Caudate nucleus (tissue), 63 donors: ENCODE measurements at places on chromosomes 2 and 18.

- DNase-seq: no peak
These were observed 103.7 kb upstream of the UGP2 start for GRCh38 chr2:63738019-63738418.

- DNase-seq: no peak
These were observed 138.3 kb upstream of the STON1 start for GRCh38 chr2:48391616-48392015.

DNA sequence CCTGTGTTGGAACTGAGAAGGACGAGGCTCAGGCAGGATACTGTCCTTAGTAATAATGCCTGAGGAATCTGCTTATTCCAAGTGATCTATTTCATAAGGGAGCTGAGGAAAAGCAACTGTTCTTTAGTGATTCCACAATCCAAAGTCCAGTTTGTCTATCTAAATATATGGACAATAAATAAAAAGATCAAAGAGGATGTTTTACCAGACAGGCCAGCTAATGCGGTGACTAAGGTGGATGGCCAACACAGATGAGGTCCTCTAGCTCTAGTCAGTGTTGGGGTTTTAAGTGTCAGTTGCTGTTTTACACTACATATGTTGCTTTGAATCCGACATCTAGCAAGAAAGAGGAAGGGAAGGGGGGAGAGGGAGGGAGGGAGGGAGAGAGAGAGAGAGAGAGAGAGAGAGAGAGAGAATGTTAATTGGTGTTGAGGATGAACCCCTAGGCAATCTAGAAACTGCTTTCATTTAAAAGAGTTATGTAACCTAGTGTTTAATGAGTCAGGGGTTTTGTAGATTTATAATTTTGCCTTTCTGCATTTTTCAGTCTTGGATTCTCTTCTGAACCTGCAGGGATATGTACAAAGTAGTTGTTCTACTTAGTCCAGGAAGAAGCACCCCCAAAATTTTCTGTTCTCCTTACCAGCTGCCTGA, 27.0 kb upstream of the SCN1A start:
- no peak for DNase-seq

DNA sequence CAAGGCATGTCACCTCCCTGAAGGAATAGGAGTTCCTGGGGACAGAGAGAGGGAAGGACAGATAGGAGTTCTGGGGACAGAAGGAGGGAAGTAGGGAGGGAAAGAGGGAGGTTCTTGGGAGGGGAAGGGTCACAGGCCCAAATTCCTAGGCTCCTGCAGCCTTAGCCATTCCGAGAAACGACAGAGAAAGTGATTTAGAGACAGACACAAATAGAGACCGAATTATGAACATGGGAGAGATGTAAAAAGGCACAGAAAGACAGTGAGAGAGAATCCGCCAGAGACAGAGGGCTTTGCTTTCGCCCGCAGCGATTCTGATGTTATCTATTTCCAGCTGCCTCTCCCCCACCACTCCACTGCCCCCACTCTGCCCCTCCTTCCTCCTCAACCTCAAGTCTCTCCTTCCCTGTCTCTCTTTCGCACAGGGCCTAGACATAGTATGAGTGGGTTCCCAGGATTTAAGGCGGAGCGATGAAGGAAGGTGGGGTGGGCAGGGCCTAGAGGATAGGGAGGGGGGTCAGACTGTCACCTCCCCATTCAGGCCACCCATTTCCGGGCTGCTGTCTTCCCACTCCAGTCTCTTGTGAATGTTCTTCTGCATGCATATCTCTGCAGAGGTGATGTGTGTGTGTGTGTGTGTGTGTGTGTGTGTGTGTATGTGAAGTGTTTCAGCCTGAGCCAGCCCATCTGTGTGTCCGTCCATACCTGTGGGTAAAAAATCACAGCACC, 3.3 kb upstream of the WNT6 start:
- DNase-seq: no peak

GRCh38 chr2:187453078-187453641, 5.1 kb upstream of the CALCRL start:
- no peak for DNase-seq

DNA sequence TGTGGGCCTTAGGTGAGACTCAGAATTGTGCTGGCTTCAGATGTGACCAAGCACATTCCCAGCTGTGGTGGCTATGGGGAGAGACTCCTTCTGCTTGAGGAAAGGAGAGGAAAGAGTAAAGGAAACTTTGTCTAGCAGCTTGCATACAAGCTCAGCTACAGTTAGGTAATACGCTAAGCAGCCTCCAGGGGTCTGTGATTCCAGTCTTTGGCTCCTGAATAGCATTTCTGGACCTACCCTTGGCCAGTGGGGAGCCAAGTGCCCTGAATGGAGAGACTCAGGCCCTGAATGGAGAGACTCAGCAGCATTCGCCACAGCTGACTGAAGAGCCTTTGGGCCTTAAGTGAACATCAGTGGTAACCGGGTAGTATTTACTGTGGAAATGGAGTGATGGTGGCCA, 227.4 kb upstream of the CDH7 start:
- DNase-seq: no peak

DNA sequence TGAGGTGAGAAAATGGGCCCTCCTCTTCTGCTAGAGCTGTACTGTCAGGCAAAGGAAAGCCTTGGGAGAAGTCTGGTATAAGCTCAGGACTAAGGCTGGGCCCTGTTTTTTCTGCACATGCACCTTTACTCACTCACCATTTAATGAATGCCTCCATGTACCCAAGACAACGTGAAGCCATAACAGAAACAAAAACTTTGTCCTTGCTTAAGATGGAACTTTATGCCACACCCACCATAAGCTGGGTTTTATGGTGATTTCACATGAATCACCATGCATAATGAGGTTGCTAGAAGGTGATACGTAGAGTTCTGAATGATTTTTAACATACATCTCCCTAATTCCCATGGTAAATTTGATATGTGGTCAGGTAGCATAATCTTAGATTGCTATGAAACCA, 63.7 kb upstream of the CYP26B1 start:
- DNase-seq: no peak

- DNase-seq: no peak
These were observed 177.3 kb downstream of the TMEM247 start for GRCh38 chr2:46656640-46657039.

DNA sequence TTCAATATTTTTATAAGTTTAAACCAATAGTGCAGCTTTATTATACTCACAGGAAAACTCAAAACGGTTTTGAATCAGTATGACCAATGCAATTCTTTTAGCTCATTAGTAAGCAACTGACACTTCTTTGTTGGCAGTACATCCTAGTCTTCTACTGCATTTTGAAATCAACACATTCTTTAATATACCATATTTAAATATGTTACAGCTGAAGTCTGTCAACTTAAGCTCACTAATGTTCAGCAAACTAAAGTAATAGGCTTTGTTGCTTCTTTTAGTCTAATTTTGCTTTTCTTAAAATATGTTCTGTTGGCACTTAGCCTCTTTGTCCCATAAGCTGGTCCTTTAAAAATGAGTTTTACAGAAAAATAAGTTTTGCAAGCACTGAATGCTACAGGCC, 55.4 kb upstream of the CCBE1 start:
- no peak for DNase-seq

GRCh38 chr2:61327173-61327572, 143.7 kb downstream of the USP34 start:
- no peak for DNase-seq

- DNase-seq: no peak
These were observed 176.0 kb downstream of the ACKR3 start for GRCh38 chr2:236745420-236746210.

DNA sequence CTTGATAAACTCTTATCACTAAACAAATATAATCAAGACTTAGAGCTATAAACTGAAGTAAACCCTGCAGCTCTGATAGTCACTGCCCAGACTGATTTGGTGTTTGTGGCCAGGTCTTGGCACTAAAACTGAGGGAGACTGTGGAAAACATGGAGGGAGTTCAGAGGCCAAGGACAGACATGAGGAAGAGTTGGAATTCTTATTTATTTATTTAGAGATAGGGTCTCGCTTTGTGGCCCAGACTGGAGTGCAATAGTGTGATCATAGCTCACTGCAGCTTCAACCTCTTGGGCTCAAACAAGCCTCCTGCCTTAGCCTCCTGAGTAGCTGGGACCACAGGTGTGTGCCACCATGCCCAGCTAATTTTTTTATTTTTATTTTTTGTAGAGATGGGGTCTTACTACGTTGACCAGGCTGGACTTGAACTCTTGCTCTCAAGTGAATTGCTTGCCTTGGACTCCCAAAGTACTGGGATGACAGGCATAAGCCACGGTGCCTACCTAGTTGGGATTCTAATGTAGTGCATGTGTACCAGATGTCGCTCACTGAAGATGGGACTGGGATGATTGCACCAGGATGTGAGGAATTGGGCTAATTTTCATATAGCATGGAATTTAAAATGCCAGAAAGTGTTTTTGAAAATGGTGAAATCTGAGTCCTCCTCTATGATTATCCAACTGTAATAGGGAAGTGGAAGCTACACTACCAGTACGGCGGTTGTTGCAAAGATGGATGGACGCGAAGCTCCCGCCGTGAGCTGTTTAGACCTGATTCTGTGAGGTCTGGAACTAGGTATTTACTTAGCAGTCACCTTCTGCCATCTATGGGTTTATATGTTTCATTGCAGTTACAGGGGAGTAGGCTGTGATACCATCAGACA, 52.7 kb upstream of the CTLA4 start:
- no peak for DNase-seq

GRCh38 chr2:229339618-229340017, 68.5 kb upstream of the PID1 start:
- DNase-seq: no peak

DNA sequence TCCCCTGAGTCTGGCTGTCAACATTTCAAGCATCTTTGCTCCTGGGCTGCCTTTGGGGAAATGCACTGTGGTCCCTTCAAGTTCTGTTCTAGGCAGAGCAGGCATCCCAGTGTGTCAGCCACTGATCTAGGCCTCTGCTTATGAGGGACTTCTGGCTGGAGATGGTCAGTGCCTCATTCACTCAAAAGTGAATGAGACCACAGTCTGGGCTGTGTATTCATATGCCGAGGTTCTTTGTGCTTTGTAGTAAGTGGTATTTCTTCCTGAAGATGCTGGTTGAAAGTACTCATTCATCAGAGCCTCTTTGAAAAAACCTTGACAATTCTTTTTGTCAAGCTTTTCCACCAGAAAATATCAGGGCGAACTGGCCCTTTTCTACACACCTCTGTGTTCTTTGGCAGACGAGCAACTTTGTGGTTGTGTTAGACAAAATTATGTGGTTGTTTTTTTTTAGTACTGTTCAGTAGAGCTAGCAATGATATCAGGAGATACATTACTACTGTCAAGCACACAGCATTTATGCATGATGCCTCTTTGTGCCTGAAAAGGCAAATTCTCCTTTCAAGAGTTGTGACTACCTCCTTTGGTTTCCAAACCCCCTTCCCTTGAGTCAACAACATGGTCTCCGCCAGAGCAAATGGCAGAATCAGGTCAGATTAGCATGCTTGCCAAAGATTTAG, 510.9 kb upstream of the NRP2 start:
- DNase-seq: no peak

DNA sequence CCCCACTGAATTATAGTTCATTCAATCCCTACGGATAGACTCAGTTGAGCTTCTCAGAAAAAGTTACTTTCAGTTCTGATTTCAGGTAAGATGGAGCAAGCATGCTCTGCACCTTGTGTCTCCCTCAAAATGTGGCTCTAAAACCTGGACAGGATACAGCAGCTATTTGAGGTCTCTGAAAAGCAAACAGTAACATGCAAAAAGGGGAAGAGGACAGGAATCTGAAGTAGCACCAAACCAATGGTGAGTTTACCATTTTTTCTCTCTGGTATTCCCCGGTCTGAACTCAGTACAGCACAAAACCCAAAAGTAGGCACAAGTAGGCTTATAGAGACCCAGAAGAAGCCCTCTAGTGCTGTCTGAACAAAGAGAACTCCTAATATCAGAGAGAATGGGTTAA, 34.1 kb downstream of the LANCL1 start:
- no peak for DNase-seq

DNA sequence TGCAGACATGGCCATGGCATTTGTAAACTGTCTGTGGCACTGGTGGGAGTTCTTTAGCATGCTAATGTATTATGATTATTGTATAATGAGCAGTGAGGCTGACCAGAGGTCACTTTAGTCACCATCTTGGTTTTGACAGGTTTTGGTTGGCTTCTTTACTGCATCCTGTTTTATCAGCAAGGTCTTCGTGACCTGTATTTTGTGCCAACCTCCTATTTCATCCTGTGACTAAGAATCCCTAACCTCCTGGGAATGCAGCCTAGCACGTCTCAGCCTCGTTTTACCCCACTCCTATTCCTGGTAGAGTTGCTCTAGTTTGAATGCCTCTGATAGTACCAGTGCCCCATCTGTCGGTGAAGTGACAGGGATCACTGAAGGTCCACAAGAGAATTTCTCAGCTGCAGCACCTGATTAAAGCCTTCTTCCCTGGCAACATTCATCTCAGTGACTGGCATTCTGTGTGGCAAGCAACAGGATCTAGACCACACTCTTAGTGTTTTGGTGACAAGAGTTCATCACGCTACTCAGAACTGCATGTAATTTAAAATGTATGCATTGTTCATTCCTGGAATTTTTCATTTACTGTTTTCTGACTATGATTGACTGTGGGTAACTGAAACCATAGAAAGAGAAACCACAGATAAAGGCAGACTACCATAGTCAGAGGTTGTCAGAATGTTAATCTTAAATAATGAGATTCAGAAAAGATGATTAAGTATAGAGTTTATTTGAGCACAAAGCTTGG, 43.0 kb upstream of the GPR39 start:
- DNase-seq: no peak

GRCh38 chr2:48412443-48413250, 117.3 kb upstream of the STON1 start:
- DNase-seq: no peak

- no peak for DNase-seq
These were observed 410.0 kb upstream of the TNP1 start for GRCh38 chr2:217269701-217270484.

DNA sequence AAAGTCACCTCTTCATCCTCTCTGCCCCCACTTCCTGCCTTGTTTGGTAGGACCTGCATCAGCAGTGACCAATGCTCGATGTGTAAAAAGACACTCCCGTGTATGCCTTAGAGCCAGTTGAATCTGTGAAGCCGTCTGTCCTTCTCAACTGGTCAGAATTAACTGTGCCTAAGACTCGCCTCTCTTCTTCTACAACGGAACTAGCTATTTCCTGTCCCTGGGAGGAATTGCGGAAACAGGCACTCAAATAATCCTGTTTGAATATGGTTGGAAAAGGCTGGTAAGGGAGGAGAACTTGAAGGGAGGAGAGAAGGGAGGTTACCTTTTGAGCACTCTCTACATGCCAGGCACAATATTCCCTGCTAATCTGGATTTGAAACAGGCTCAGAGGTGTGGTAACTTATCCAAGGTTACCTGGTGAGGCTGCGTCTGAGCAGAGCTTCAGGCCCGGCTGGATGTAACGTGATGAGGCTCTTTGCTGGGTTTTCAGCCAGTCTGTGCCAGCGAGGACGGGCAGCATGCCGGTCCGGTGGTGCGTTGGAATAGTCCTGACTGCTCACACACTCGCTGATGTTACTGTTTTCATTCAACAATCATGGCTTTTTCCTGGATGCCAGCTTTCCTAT, 127.0 kb downstream of the FAM168B start:
- no peak for DNase-seq

DNA sequence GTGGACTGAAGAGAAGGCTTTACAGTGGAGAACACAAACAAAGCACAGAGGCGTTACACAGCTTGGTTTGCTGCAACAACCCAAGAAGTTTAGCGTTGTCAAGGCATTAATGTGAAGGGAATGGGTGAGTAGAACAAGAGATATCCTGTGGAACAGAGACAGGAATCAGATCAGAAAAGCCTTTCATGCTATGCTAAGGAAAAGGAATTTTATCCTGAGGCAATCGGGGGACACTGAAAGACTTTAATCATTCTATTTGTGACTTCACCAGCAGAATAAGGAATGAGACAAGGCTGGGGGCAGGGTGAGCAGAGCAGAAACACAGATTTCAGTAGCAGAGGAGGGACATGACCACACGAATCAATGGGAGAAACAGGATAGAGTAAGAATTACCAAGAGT, 600.7 kb downstream of the IRS1 start:
- DNase-seq: no peak
